ENCODE measurements at places on chromosomes 12 and 14. TPM values are rescaled to one million over a fixed set of nuclear protein-coding genes. Genes with fewer than 3 reads are reported as not detected.

GRCh38 chr12:55659486-55660385 lies 23.0 kb downstream of the OR10P1 start:
- DNase-seq, result peak; percentile 77

GRCh38 chr12:68446901-68447796 lies 115.0 kb upstream of the MDM1 start:
- DNase-seq, result no peak

DNA sequence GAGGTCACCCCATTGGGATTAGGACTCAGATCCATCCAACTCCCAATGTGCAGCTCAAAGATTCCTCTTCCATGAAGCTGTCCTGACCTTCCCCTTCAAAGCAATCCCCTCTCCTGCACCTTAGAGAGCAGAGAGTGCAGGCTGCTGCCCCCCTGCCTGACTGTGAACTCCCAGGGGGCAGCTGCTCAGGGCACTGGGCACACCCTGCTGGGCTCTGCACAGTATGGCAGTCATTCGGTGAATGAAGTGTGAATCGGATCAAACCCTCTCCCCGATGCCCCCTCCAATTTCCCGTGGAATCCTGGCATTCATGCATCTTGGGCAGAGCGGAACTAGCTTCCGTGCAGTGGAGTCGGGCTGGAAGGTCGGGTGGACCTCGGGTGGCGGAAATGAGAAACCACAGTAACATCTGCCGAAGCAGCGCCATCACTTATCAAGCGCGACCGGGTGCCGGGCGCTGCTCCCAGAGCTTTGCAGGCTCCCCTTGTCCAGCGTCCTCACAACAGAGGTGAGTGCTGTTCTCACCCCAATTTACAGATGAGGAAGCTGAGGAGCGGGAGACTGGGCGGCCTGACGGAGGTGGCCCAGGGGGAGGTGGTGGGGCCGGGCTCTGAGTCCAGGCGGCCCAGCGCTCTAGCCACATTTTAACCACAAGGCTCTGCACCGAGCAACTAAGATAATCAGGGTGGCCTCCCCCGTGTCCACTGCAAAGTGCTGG lies 14.7 kb downstream of the GALNT9 start:
- peak; percentile 56 for DNase-seq

DNA sequence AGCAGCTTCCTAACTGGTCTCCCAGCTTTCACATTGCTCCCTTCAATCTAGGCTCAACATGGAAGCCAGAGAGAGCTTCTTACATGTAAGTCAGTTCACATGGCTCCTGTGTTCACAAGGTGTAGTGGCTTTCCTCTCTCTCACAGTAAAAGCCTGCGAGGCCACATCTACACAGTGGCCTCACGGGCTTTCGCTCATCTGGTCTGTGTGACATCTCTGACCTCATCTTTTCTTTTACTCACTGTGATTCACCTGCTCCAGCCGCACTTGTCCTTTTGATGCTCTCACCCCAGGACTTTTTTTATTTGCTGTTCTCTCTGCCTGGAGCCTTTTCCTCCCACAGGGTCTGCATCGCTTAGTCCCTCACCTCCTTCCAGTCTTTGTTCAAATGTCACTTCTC lies 122.1 kb downstream of the SLC5A8 start:
- DNase-seq, result no peak

DNA sequence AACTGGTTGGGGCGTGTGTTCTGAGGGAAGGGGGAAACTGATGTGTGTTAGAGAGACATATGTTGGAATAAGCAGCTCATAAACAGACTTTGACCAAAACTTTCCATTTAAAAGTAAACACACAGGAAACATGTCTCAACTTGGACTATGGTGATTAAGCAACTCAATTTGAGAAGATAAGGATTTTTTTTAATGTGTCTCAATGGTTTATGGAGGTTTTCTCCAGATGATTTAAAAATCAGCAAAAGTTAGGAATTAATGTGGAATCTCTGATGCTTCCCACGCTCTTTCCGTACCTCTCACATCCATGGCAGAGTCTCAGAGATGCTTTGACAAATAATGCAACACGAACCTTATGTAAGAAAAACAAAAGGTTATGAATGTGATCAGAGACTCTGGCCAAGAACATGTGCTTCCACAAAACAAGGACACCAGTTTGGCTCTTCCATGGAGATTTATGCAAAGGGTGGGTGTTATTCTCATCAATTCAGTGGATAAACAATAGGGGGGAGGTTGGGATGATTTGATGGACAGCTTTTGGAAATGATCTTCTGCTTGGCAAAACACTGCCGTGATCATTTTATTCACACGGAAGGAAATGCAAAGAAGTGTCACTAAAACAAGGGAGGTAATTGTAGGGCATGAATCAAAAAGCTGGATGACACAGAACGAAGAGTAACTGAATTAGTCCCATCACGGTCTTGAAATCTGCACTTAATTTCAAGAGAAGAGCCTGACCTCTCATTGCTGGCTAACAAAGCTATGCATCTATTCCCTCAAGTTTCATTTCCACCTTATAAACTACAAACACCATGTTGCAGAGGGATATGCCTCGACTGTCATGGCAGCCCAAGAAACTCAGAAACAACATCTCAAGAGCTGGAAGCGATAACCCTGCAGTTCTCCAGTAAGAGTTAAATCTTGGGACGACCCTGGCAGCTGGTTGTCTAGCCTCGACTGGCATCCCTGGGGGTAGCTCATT lies 76.5 kb downstream of the FOXN3 start:
- no peak for DNase-seq

GRCh38 chr12:8482571-8483061 lies 26.9 kb downstream of the CLEC6A start:
- no peak for DNase-seq

DNA sequence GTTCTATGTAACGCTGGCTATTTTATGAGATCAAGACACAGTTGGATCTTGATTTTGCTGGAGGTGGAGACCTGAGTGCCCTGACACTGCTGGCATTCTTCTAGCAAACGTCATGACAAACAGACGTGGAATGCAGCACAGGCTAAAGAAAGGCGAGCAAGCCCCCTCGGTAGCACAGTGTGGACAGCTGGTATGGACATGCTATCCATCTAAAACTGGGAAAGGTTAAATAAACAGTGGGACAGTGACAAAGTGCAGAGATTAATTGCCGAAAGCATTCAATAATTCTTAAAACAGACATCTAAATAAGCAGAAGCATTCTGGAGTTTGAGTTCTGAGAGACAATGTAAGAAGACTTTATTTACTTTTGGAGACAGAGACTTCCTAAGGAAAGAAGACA lies 237.2 kb downstream of the FBXL14 start:
- no peak for DNase-seq

The DEGS2 gene
- 0.49 TPM for total RNA-seq

DNA sequence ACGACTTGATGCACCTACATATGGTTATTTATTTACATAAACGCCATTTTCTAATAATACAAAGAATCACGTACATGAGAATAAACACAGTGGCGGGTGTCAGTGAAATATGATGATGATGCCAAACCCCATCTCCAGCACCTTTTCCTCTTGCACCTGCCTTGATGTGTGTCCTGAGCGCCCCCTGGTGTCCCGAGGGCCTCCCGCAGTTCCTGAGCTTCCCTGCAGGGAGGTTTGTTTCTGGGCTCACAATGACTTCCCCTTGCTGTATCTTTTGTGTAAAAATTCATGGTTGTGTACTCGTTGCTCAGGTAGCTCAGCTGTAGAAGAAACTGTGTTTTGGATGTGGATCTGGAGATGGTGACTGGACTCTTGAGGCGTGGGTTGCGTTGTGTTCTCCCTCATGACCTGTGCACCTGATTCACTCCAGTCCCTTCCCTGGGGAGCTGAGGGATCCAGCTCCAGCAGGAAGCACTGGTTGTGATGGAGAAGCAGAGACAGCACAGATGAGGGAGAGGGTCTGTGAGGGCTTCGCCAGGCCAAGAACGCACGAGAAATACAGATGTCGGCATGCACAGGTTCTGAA lies 1037.8 kb downstream of the TMEM121 start:
- no peak for DNase-seq

The LGR5 gene
- not detected for total RNA-seq

The BCAT1 gene
- 7.9 TPM for total RNA-seq

GRCh38 chr14:73241481-73242165 lies 4.3 kb downstream of the PAPLN start:
- peak; percentile 61 for DNase-seq

GRCh38 chr12:108442910-108443309 lies 72.2 kb upstream of the FICD start:
- DNase-seq, result no peak

GRCh38 chr14:54047645-54048308 lies 91.2 kb upstream of the BMP4 start:
- DNase-seq, result no peak

The PMCH gene
- not detected for total RNA-seq

The KSR2 gene
- under 0.01 TPM for total RNA-seq

The TMEM63C gene
- total RNA-seq, result 1.1 TPM

GRCh38 chr12:110286623-110287022 lies 5.6 kb downstream of the ATP2A2 start:
- DNase-seq, result no peak

DNA sequence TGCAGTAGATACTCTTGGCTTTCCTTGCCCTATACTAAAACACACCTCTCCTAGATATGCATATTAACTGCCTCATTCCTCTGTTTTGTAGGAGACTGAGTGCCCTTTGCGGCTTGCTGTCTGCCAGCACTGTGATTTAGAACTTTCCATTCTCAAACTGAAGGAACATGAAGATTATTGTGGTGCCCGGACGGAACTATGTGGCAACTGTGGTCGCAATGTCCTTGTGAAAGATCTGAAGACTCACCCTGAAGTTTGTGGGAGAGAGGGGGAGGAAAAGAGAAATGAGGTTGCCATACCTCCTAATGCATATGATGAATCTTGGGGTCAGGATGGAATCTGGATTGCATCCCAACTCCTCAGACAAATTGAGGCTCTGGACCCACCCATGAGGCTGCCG lies 15.4 kb downstream of the TRAFD1 start:
- DNase-seq, result no peak

The SIX4 gene
- 1.7 TPM for total RNA-seq

DNA sequence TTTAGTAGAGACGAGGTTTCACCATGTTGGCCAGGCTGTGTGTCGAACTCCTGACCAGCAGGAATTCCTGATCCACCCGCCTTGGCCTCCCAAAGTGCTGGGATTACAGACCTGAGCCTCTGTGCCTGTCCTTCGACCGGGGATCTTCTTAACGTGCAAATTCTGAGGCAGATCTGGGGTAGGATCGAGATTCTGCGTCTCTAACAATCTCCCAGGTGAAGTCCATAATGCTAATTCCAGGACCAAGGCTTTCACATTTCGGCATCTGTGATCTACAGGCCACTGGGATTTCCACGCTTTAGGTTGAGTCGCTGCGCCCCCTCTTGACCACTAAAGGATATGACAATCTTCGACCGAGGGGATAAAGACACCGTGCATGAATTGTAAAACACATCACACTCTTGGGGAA lies 24.8 kb downstream of the FOS start:
- peak; percentile 86 for DNase-seq

- no peak for DNase-seq
These were observed 207.0 kb upstream of the CDKN3 start for GRCh38 chr14:54189748-54190354.

The ACADS gene
- 39.7 TPM for total RNA-seq

- no peak for DNase-seq
These were observed 693.0 kb downstream of the NRXN3 start for GRCh38 chr14:78863143-78863542.

- no peak for DNase-seq
These were observed 133.6 kb downstream of the FGD4 start for GRCh38 chr12:32532951-32533350.

DNA sequence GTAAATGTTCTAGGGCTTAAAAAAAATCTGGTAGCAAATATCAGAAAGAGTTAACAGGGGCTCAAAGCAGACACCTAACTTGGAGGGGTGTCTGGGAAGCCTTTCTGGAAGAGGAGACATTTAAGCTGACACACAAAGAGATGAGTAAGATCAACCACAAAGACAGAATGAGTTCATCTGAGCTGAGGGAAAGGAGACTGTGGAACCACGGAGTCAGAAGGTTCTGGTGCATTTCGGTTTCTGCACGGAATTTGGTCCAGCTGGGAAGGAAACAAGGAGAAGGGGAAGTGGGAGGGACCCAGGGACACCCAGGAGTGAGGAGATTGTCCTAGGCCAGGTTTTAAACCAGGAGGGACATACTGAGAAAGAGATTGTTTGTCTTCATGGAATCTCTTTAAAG lies 161.1 kb downstream of the PHETA1 start:
- no peak for DNase-seq

The WDR89 gene
- total RNA-seq, result 6.8 TPM
